EL (cell line): ENCODE measurements at places on chromosomes 6 and 20.
A peak's percentile ranks its signal among the peaks of the same experiment; 100 is the strongest.

- no peak for DNase-seq
These were observed 130.1 kb downstream of the BCAS1 start for GRCh38 chr20:53940360-53940702.

DNA sequence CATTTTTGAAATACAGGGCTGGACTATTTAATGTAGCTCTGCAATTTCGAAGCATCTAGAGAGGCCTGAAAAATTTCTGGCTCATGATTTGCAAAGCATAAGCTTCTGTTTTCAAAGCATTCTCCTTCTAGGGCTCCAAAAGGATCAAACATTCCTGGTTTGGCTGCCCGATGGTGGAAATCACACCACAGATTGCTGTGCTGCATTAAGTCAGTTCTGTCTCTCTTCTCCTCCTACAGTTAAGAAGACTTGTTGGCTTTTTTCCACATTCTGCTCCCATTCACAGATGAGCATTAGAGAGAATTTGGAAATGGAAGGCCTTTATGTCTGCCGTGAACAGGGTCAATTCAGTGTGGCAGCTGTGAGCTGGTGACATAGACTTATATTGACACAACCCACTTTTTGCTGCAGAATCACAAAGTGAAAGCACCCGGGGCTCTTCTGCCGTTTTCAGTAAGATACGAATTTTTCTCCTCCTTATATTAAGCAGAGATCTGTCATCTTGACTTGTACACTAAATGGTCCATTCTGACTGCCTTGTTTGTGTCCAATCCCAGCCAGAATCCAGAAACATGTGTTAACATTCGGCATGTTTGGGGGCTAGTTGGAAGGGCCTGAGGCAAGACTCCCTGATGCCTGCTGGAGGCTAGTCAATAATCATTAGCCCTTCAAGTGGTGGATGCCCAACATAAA is 330.8 kb upstream of the DEFB112 start:
- no peak for DNase-seq

- DNase-seq: no peak
These were observed 213.4 kb downstream of the KHDC1L start for GRCh38 chr6:73011945-73012344.

DNA sequence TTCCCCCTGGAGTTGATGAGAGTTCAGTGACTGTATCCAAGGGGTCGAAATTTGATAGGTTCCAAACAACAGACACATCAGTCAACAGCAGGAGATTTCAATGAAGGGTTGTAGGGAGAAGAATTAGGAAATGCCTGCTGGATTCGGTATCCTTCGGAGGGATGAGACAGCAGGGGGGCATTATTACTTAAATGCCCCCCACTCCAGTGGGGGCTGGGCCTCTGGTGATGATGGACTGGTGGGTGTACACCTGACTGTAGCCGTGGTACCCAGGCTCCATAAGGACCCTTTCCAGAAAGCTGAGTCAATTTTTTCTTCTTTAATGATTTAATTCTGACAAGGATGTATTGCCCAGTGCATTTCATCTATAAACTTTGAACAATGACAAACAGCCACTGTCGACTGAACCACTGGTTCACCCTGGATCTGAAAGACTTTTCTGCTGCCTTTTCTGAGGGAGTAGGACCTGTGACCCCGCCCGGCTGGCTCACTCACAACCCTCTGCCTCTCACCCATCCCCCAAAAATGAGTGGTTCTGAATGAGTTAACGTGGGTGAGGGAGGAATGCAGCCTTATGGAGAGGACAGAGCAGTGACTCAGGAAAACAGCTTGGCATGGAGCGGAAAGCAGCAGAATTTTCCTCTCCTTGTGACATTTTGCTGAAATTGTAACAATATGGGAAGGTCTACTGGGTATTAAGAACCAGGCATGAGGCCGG is 41.0 kb downstream of the ZMYND8 start:
- peak; percentile 97 for DNase-seq

- no peak for DNase-seq
These were observed 125.1 kb downstream of the MRPL14 start for GRCh38 chr6:44002067-44002592.

GRCh38 chr6:3869632-3870527 is 20.7 kb downstream of the FAM50B start:
- no peak for DNase-seq

GRCh38 chr20:24619212-24619611 is 149.8 kb downstream of the SYNDIG1 start:
- no peak for DNase-seq

- no peak for DNase-seq
These were observed 3.1 kb downstream of the KLHL32 start for GRCh38 chr6:96927660-96928059.

- no peak for DNase-seq
These were observed 260.4 kb downstream of the PTPRK start for GRCh38 chr6:128259730-128260685.

DNA sequence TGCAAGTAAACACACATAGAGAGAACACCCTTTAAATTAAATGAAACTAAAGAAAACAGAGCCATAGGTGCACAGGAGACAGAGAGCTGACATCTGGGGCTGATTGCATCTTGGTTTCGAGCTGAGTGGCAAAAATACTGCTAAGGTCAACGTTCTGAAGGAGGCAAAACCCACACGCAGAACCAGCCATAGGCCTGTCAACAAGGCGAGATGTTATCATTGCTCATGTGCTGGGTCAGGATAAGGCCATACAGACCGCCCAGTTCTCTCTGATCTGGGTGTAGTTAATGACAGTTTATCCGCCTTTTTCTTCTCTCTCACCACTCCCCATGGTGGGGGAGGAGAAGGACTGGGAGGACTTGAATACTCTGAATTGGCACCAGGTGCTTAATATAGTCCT is 4.5 kb upstream of the FAM110A start:
- no peak for DNase-seq

- no peak for DNase-seq
These were observed 59.4 kb downstream of the TRMT6 start for GRCh38 chr20:5890773-5891441.

- no peak for DNase-seq
These were observed 105.3 kb upstream of the KHDRBS2 start for GRCh38 chr6:62391358-62391757.

GRCh38 chr6:6007366-6008088 is 802 bp upstream of the NRN1 start:
- peak; percentile 35 for DNase-seq

DNA sequence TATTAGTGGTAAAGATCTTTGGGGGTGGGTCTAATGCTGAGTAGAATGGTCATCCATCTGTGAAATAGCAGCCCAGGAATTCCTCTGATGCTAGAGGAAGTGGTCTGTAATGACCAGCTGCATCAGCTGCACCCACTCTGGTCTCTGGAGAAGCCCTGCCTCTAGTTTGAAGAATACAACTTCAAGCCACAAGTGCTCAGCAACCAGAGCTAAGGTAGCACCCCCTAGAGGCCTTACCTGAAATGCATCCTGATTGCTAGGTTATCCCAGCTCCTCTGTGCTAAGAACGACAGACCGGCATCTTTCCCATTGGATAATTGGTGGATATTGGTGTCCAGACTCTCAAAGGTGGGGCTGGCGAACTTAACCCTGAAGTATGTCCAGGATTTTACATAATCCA is 58.2 kb downstream of the DNAH8 start:
- DNase-seq: peak; percentile 9

DNA sequence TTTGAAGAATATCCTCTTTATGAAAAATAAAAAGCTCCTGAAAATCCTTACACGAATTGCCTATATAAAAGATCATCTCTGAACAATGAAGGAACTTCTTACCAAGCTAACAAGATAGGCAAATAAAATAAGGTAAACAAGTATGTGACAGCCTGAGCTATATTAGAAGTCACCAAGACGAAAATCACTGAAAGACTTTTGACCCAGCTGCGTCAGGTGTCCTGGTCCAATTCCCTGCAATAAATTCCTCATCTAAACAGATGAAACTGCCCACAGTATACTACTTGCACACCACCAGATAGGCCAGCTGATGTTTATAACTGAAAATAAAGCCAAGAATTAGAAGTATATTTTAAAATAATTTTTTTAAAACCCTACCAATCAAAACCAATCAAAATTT is 67.4 kb upstream of the RUNX2 start:
- DNase-seq: no peak

DNA sequence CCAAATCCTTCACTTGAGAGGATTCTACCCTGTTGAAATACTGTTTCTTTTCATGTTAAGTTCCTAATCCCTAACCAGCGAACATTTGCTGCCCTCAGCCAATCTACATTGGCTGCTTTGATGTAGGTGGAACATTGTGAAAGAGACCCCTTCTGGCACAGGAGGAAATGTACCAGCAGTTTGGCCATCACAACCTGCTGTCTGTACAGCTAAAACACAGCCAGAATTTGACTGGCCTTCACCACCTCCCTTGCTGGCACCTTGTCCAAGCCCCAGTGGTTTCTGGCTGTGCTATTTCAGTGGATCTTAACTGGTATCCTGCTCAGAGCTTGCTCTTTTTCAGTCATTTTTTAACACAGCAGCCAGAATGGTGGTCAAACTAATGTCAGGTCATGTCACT is 202.1 kb upstream of the EPHA7 start:
- no peak for DNase-seq

DNA sequence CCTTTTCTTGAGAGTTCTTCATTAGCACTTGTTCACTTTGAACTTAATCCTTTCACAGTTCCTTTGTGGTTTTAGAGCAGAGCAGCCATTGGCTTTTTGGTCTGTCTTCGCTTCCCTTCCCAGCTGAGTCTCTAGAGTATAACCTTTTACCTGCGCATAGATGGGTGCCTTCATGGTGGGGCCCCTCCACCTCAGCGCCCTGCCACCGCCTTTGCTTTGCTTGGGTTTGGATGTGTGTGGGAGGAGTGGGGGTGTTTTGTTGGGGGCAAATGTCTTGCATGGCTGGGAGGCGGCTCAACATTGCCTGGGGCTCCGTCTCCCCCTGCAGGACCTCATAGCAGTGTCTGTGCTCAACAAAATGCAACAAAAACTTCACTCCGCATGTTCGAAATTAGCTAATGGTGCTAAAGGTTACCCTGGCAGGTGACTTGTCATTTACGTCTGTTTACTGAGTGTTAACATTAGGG is 11.9 kb downstream of the PYGB start:
- DNase-seq: no peak

DNA sequence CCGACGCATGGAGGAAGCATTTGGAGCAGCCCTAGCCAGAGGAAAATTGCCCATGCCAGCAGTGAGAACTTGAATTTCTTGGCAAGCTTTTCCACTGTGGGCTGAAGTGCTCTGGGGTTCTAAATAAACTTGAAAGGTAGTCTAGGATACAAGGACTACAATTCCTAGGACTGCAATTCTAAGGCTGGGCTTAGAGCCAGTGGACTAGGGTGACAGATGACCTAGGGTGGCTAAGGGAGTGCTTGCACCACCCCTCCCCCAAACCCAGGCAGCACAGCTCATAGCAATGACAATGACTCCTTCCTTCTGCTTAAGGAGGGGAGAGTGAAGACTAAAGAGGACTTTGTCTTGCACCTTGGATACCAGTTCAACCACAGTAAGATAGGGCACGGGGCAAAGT is 122.3 kb downstream of the THBS2 start:
- no peak for DNase-seq

GRCh38 chr20:33896509-33896908 is 85.4 kb downstream of the CHMP4B start:
- DNase-seq: peak; percentile 36

- no peak for DNase-seq
These were observed 53.8 kb downstream of the PRND start for GRCh38 chr20:4775322-4776078.

DNA sequence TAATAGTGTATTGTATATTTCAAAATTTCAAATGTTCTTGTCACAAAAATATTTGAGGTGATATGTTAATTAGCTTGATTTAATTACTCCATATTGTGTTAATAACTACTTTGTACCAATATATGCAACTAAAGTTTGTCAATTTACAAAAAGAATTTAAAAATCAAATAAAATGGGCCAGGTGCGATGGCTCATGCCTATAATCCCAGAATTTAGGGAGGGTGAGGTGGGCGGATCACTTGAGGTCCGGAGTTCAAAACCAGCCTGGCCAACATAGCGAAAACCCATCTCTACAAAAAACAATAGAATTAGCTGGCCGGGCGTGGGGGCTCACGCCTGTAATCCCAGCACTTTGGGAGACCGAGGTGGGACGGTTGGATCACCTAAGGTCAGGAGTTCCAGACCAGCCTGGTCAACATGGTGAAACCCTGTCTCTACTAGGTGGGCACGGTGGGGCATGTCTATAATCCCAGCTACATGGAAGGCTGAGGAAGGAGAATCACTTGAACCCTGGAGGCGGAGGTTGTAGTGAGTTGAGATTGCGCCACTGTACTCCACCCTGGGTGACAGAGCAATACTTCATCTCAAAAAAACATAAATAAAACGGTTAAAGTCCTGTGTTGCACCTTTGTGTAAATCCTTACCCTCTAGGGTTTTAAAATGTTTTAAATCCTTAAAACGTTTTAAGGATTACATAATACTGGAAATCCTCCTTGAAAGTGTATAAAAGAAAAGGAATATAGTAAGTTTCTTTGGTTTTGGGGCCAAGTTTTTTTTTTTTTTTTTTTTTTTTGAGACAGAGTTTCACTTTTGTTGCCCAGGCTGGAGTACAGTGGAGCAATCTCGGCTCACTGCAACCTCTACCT is 4.0 kb downstream of the HSPA1B start:
- no peak for DNase-seq

DNA sequence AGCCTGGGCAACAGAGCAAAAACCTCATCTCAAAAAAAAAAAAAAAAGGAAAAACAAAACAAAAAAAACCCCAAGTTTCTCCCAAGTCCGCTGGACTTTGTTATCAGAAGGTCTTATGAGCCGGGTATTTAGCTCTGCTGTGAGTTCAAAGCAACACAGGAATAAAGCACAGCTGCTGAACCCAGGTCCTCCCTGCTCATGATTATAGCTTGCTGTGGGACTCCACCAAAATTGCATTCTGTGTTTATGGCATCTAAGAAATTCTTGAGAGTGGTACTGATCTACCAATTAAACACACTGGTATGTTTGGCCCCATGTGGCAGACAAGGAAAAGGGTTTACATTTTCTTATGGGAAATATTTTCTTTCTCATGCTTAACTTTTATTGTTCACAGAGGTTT is 93.6 kb upstream of the NEDD9 start:
- DNase-seq: no peak

DNA sequence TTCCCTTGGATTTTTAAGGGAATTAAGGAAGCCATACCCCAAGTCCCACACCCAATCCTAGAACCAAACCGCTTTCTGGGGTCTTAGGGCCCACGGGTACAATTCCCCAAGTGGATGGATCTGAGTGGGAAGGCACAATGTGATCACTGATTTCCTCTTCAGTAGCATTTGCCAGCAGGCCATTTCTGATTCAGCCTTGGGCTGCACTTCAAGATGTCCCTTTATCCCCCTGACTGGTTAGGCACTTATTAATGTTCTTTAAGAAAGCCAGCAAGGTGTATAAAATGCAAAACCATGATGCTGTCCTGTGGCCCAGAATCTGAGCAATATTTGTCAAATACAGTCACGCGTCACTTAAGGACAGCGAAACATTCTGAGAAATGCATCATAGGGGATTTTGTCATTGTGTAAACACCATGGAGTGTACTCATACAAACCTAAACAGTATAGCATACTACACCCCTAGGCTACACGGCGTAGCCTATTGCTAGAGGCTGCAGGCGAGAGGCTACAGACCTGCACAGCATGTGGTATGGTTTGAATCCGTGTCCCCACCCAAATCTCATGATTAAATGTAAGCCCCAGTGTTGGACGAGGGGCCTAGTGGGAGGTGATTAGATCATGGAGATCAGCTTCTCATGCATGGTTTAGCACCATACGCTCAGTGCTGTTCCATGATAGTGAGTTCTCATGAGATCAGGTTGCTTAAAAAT is 234.2 kb downstream of the NRN1 start:
- no peak for DNase-seq
